ENCODE measurements at places on chromosomes 16 and 17.

DNA sequence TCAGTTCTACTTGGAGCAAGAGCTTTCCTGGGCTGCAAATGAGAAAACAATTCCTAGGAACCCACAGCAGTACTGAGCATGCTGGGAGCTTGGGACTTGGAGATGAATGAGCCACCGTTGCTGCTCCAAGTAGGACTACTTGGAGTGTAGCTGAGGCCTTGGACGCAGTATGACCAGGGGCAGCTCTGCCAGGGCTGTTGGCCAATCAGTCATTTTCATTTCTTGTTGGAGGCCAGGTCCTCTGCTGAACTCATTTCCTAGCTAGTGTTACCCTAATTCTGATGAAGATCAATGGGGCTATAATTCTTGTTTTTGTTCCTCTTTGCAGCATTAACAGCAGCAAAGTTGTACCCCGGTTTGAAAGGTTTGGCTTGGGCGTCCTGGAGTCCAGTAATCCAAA, 8.0 kb upstream of the LGALS9 start:
- DNase-seq, result no peak

- no peak for DNase-seq
Observed at GRCh38 chr17:59342681-59343131, 11.3 kb downstream of the YPEL2 start.

DNA sequence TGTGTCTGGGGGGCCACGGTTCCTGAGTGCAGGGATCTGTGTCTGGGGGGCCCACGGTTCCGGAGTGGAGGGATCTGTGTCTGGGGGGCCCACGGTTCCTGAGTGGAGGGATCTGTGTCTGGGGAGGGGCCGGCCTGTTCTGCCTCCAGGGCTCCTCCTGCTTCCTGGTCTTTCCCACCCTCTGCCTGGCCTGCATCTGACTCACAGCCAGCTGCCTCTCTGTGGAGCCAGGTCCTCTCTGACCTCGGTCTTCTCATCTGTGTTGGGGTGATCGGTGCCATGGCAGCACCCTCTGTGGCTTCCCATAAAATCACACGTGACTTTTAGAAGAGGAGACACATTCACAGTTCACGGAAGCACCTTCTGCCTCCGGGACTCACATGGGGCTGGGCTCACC, 50.3 kb downstream of the ZFPM1 start:
- no peak for DNase-seq

GRCh38 chr17:1709971-1710806, at the start of gene TLCD2:
Gene TLCD2 (minus strand): TSS chr17:1710377. CDS start chr17:1710242, 135 bp downstream.
- no peak for DNase-seq

DNA sequence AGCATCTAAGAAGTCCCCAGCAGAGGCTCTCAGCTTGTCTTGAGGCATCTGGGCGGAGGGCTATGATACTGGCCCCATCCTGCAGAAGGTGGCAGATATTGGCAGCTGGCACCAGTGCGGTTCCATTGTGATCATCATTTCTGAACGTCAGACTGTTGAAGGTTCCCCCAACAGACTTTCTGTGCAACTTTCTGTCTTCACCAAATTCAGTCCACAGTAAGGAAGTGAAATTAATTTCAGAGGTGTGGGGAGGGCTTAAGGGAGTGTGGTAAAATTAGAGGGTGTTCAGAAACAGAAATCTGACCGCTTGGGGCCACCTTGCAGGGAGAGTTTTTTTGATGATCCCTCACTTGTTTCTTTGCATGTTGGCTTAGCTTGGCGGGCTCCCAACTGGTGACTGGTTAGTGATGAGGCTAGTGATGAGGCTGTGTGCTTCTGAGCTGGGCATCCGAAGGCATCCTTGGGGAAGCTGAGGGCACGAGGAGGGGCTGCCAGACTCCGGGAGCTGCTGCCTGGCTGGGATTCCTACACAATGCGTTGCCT, at the start of gene CIITA:
TSS of gene CIITA (plus strand) at position 404 of the 543 bp plus-strand sequence. CDS start at position 533, 129 bp downstream.
- DNase-seq, result no peak

- no peak for DNase-seq
Observed at GRCh38 chr16:20538687-20539086, 37.5 kb downstream of the ACSM2B start.

GRCh38 chr16:700684-701584, 4.7 kb downstream of the FBXL16 start:
- no peak for DNase-seq

DNA sequence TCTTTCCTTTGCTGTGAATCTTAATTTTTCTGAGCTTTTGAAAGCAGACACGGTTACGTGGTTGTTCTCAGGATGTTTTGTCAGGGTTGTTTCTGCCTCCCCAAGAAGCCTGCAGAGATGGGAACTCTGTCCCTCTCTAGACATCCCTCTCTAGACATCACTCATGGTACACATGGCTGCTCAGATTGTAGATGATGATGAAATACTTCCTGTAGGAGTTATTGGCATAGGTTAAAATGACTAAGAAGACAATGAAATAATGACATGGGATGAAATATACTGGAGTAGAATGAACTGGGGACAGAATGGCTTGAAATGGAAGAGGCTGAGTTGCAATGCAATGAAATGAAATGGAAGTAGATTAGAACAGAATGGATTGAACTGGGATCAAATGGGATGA, 253.4 kb downstream of the SHISA9 start:
- DNase-seq, result no peak

GRCh38 chr17:68512960-68513474, 787 bp downstream of the PRKAR1A start:
- no peak for DNase-seq

DNA sequence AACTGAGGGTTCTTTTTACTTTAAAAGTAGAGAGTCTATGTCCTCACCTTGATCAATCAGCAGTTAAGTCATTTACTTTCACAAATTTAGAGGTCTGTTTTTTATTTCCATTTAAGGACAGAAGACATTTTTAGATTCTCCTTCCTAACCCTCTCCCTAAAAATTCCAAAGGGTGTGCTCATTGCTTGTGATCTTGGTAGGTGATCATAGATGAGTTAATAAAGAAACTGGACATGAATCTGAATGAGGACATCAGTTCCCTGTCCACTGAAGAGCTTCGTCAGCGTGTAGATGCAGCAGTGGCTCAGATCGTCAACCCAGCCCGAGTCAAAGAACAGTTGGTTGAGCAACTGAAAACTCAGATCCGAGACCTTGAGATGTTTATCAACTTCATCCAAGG, 8.8 kb downstream of the RUNDC1 start:
- no peak for DNase-seq

DNA sequence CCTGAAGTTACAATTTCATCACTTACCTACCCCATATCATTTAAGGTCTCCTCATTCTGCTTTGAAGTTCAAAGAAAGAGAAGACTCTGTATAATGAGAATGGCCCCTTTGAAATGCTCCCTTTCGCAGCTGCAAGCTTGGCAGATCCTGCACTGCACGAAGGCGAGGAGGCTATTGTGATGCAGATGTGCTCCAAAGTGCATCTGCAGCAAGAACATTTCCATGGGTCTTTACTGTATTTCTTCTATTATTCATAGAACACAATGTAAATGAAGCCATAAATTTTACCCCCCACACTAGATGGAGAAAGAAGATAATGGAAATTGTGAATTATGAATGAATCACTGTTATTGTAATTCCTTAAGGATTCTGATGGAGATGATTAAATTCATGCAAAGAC, 178.7 kb downstream of the CHD9NB start:
- DNase-seq, result no peak

DNA sequence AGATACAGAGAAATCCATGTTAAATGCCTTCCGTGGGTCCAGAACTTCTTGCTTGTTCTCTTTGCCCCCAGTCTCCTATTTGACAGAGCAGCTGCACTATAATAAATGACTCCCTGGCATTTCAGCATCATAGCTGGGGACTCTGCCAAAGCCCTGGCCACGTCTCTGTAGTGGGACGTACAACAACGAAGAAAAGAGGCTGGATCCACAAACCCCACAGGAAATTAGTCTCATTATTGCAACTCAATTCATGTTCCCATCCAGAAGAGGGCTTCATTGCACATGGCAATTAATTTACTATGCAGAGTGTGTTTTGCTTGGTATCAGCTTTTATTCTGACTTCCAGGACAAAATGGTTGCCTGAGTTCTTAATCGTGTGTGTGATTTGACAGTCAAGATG, 121.3 kb downstream of the CDH13 start:
- no peak for DNase-seq
